ENCODE measurements at places on chromosomes 16 and 17.

GRCh38 chr17:64611369-64611768 is 50.7 kb downstream of the SMURF2 start:
- DNase-seq = no peak

GRCh38 chr17:37698911-37699255 is 46.0 kb downstream of the HNF1B start:
- DNase-seq = no peak

DNA sequence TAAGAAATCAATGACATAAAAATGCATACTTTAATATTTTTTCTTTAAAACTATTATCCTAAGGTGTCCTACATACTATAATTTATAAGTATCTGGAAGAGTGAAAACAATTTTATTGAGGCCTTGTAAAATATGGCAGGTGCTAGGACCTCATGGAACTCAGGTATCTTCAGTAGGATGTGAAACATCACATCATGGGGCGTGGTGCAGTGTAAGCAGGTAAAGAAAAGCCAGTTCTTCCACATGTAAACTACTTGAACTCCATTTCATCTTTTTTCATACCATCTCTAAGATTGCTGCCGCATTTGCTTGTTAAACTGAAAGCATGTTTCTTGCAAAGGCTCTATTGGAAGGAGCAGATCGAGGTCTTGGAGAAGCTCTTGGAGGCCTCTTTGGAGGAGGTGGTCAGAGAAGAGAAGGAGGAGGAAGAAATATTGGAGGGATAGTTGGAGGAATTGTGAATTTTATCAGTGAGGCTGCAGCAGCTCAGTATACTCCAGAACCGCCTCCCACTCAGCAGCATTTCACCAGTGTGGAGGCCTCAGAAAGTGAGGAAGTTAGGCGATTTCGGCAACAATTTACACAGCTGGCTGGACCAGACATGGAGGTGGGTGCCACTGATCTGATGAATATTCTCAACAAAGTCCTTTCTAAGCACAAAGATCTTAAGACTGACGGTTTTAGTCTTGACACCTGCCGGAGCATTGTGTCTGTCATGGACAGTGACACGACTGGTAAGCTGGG is at the start of gene CAPNS2:
Gene CAPNS2, plus strand, starts transcription at position 253 of the 744 bp plus-strand sequence. Its CDS starts 73 bp downstream, at position 326.
- no peak for DNase-seq

GRCh38 chr16:85227084-85227945 is 115.0 kb upstream of the CIBAR2 start:
- no peak for DNase-seq

GRCh38 chr16:25893332-25893731 is 201.6 kb downstream of the HS3ST4 start:
- DNase-seq = no peak
